ENCODE measurements at places on chromosomes 2 and 18. TPM values are rescaled to one million over a fixed set of nuclear protein-coding genes. Genes with fewer than 3 reads are reported as not detected.

Gene C2orf15
- total RNA-seq, result not detected

GRCh38 chr2:217833439-217833838 lies 169.4 kb downstream of the TNS1 start:
- no peak for DNase-seq

Gene KHK
- total RNA-seq, result 5.1 TPM

- no peak for DNase-seq
Observed at GRCh38 chr2:57490741-57491140, 555.9 kb upstream of the VRK2 start.

GRCh38 chr2:21467280-21467818 lies 343.6 kb downstream of the TDRD15 start:
- no peak for DNase-seq

Gene SIX3
- not detected for total RNA-seq

Gene CNGA3
- total RNA-seq, result not detected

DNA sequence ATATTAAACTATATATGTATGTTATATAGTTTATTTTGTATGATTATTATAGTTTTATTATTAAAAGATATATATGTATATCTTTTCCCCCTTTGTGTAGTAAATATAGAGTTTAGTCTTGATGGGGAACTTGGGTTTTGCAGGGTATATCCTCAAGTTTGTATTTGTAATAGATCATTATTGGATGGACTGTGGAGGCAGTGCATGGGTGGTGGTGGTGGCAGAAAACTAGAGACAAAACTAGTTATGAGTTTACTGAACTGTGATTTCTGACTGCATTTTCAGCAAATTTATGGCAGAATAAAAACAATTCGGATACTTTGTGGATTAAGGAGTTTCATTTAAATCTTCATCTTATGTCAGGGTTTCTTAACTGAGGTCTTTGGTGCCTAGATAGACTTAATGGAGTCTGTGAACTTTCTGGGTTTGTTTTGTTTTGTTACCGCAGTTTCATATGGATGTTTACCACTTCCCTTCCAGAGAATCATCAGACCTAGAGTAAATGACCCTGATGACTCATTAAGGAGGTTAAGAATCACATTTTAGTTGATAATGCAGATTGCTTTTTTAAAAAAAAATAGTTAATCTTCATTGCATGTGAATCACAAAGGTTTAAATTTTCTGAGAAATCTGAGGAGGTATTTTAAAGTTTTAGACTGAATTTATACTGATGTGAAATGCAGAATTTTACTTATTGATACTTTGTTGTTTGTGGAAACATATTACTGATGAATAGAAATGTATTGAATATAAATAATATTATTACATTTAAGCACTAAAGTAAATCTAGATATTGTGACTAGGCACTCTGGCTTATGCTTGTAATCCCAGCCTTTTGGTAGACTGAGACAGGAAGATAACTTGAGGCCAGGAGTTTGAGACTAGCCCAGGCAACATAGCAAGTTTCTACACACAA lies 14.5 kb downstream of the EPC2 start:
- no peak for DNase-seq

Gene SERPINB13
- not detected for total RNA-seq

Gene CLASP1
- total RNA-seq, result 121 TPM

DNA sequence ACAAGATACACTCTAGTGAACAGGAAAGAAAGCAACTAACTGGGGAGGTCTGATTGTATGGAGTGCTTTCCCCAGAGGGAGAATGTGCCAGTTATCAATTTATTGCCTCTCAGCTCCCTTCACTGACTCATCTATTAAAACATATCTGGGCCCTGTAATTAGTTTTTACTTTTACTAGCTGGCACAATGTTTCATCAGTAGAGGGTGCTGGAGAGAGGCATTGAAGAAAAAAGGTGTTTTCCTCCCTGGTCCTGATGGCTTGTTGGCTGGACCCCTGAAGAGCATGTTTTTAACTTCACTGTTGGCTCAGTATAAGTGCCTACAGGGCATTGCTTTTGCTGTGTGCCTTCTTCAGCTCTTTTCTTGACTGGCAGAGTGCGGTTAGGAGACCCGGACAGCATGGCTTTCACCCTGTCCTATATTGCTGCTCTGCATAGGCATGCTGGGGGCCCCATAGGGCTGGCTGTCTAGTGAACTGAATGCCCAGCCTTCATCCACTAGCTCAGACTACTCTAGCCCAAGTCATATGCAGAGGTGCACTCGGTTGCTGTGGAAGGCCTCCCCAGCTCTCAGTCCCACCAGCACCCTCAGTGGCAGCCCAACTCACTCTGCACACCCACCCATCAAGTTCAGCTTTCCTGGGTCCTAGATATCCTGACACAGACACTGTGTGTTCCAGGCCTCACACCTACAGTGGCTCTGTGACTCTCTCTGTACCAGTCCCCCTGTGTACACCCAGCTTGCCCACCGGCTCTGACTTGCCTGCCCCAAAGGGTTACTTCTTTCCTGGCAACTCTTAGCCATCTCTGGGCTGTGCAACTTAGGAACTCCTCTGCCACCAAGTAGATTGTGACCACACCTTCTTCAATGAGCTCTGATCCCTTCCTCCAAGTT lies 62.3 kb upstream of the ACYP2 start:
- DNase-seq, result no peak

GRCh38 chr18:21490748-21491147 lies 109.8 kb downstream of the ESCO1 start:
- no peak for DNase-seq

DNA sequence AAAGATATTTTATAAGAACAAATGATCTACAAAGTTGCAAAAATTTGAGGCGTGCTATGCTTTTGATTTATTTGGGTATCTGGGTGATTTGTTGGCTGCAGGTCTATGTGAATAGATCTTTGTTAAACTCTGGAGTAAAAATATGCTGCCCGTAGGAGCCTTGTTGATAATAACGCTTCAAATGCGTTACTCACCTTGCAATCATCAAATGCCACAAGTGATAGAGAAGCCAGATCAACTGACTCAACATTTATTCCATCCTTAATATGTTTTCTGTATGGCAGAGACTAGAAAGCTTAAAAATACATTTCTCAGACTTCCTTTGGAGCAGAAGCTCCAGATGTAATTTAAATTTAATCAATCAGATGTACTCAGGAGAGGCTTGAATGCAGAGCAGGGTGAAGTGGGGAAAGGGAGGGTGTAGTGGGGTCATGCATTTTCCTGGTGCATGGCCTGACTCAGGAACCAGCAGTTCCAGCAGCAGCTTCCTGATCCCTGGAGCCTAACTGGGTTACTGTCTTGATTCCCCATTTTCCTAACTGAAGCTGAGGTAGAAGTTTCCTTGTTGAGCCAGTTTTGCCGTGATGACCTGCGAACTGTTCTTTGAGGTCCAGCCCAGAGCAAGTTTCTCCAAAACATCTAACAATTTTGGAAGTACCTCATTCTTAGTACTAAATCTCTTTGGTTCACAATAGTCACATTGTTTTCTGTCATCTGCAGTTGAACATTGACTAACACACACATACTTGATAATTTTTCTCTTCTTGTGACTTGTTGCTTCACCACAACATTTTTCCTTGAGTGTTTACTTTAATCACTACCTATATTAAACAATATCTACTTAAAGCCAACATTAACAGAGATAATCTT lies 284.7 kb upstream of the CWC22 start:
- no peak for DNase-seq

DNA sequence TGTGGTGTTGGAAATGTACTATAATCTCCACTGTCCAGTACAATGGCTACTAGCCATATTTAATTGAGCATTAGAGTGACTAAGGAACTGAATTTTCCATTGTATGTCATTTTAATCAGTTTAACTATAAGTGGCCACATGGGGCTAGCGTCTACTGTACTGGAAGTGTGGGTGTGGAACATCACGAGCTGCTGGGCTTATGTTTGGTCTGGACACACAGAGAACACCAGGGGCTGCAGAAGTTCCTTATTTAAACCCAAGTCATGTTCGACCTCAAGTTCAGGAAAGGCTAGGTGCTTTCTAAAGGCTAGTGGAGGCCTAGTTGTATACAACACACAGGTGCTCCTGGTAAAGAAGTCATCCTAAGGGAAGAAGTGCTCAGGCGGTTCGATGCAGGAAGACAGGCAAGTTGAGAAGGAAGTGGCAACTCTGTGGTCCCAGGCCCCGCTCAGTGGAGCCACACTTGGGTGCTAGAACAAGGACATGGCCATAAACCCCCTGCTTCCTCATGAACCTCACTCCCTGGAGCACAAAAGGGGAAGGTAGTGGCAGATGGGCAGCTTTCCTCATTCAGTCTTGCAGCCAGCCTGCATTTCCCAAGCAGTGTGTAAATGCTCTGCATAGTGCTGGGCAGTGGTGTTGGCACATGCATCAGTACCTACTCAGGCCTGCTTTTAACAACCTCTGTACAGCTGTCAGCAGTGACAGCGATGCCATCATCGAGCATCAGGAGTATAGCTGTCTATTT lies 13.3 kb downstream of the LGALSL start:
- no peak for DNase-seq

GRCh38 chr2:151782378-151783132 lies 45.7 kb downstream of the ARL5A start:
- DNase-seq, result no peak

Gene CIB4
- total RNA-seq, result not detected

GRCh38 chr2:167471332-167471731 lies 583.1 kb downstream of the XIRP2 start:
- no peak for DNase-seq

Gene MEIS1
- 3.6 TPM for total RNA-seq

GRCh38 chr2:177484180-177484795 lies 91.7 kb downstream of the AGPS start:
- DNase-seq, result no peak

DNA sequence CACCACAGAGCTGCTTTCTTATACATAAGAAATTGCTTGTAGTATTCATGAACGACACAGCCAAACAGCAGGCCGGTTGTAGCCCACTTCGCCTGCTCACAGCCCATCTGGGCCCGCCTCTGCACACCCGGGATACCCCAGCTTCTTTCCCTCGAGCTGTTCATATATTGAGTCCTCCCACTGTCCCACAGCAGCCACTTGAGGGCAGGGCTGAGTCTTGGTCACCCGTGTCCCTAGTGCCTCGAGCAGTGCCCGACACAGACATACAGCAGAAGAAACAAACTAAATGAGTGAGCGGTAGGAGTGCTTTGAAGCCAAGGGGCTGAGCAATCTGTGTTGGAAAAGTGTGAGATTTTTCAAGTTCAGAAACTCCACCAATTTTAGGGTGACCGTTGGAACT lies 251.4 kb downstream of the KLHL29 start:
- no peak for DNase-seq

Gene SERPINB3
- not detected for total RNA-seq

Measured in natural killer cell treated with Interleukin-12 subunit alpha and Interleukin-12 subunit beta and Interleukin-15 and Interleukin-18, amount 100 ng/mL, for 72 hours (primary cell).